Hematopoietic multipotent progenitor cell (in vitro differentiated cells): ENCODE measurements at places on chromosomes 12 and 14. TPM values are rescaled to one million over a fixed set of nuclear protein-coding genes. Genes with fewer than 3 reads are reported as not detected.

The LBHD2 gene
- total RNA-seq, result not detected

The HOXC10 gene
- not detected for total RNA-seq

The DPY19L2 gene
- total RNA-seq, result 15.9 TPM

The LRR1 gene
- total RNA-seq, result 7.8 TPM
